Omental fat pad (tissue), 4 donors: ENCODE measurements at places on chromosomes 11 and 22.

- no peak for DNase-seq
These were observed 166.6 kb downstream of the COMMD9 start for GRCh38 chr11:36122671-36123070.

DNA sequence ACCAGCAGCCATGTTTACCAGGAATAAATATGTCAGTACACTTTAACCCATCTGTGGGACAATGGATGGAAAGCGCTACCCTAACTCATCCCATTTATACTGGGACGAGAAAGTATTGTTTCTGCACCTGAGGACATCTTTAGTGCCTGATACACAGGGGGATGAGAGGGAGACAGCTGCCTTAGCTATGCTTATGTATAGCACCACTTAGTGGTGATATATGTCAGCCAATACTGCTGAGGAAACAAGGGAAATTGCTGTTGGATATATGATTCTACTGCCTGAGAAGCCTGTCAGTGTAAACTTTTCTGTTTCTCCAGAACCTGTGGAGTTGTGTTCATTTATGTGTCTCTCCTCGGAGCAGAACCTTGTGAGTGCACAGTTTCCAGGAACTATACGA, 13.3 kb upstream of the CEP295 start:
- DNase-seq: no peak

DNA sequence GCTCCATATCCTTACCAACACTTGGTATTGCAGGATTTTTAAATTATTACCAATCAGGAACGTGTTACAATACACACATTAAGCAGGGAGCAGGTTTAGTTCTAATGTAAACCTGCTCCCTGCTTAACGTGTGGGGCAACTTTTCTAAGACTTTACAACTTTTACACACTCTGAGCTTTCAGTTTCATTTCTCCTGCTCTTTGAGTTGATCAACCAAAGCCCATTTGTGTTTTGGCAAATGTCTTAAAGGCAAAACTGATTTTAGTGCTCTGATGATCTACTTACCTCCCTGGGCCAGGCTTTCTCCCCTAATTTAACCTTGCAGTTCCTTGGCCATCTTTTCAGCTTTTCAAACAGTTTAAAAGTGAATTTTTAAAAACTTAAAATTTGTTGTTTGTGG, 70.9 kb downstream of the ZBTB44 start:
- DNase-seq: no peak

DNA sequence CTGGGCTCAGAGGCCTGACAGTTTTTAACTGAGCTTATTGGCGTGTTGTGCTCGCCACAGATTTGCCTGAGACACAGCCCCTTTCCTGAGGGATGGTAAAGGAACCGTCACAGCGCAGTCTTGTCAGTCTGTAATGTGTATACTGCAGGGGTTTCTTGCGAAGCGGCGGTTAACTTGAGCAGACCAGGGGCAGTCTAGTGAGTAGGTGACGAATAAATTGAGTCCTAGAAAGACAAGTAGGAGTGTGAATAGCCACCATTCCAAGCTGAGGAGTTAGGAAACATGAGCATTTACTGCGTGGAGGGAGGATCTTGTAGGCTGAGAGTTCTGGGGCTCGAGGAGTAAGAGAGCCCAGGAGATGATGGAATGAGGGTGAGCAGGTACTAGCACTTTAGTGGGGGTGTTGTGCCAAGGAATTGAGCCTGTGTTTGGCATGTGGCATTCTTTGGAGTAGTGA, 1.4 kb downstream of the MED15 start:
- no peak for DNase-seq

- DNase-seq: no peak
These were observed 4.9 kb downstream of the RRP8 start for GRCh38 chr11:6598555-6598954.

GRCh38 chr11:121652971-121653370, 200.2 kb upstream of the SORL1-AS1 start:
- no peak for DNase-seq

GRCh38 chr22:44019846-44020245, 4.3 kb upstream of the PARVB start:
- DNase-seq: no peak

DNA sequence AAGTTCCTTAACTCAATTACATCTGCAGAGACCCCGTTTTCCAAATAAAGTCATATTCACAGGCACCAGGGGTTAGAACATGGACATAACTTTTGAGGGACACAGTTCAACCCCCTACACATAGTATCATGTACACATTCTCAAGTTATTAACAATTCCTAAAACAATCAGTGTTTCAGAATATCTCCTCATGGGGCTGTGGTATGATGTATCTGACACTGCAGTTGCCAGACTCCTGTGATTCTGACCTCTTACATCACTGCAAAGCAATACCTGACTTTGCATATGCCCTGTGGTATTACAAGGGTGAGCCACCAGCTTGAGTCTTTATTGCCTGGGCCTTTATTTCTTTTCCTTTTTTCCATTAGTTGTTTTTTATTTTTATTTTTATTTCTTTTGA, 141.7 kb downstream of the COMMD9 start:
- no peak for DNase-seq

DNA sequence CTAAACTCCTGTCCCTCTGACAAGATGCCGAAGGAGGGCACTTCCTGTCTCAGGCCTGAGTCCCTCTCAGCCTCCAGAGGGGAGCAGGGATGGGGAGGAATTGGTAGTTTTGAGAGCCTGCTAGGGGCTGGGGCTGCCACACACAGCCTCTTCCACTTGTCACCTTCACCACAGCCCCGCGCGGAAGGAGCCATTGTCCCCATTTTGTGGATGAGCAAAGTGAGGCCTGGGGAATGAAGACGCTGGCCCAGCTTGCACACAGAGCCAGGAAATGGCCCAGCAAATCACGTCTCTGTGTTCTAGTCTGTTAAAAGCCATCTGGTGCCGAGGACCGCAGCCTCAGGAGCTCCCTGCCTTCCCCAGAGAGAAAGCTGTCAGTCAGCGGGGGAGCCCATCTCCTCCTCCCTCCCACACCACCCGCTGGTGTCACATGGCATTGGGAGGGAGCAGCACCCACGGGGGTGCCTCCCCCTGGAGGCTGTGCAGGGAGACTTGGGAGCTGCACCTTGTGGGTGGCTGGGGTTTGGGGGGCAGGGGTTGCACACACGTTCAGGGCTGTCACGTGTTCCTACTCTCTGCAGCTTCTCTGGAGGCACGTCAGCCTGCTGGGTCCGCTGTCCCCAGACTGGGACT, 34.6 kb downstream of the RASD2 start:
- no peak for DNase-seq

DNA sequence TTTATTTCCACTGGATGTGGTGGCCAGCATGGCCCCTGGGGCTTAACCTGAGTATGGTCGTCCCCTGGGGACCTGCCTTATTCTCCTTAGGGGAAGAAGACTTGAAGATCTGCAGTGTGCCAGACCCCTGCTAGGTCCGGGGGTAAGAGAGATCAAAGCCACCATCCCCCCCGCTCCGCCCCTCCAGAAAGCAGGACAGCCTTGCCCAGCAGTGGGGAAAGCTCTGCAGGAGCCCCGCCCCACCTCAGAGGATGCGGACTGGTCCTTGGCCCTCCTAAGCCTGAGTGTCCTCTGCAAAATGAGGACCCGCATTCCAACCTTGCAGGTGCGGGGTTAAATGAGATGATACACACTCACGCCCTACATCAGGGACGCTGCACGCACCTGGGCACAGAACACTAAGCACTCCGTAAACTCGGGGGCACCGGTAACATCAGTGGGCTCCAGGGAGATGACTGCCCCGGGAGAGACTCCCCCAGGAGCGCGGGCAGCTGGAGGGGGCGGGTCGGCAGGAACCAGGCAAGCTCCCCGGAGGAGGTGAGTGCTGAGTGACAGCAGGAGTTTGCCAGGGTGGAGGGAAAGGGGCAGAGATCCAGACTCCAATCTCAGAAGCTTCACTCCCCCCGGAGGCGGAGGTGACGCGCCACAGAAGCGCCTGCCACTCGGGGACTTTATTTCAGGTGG, 564 bp upstream of the ANO1 start:
- DNase-seq: no peak

GRCh38 chr22:44669561-44669976, 32.4 kb upstream of the PRR5 start:
- DNase-seq: no peak

GRCh38 chr22:45843031-45843430, 133.9 kb downstream of the WNT7B start:
- DNase-seq: no peak

DNA sequence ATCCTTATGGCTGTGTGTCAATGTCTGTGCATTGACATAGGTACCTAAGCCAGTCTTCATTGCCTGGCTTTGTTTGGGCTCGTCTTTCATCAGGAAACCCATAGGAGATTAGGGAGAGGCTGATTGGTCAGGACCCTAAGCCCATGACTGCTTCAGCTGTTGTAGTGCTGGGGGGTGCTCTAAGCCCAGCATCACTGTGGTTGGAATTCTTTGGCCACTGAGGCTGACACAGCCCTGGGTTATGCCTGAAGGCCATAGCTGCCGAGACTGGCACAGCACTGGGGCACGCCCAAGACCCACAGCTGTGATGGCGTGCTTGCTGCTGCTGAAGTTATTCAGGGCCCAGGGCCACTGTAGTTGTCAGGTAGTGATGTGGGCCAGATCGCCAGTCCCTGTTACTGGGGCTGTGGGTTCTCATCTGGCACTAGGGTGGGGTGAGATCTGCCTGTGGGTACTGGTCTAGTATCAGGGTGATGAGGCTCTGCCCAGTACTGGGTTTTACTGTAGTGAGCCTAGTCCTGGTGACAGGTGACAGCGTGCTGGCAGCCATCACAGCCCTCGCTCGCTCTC, 4.9 kb downstream of the USP18 start:
- DNase-seq: no peak

DNA sequence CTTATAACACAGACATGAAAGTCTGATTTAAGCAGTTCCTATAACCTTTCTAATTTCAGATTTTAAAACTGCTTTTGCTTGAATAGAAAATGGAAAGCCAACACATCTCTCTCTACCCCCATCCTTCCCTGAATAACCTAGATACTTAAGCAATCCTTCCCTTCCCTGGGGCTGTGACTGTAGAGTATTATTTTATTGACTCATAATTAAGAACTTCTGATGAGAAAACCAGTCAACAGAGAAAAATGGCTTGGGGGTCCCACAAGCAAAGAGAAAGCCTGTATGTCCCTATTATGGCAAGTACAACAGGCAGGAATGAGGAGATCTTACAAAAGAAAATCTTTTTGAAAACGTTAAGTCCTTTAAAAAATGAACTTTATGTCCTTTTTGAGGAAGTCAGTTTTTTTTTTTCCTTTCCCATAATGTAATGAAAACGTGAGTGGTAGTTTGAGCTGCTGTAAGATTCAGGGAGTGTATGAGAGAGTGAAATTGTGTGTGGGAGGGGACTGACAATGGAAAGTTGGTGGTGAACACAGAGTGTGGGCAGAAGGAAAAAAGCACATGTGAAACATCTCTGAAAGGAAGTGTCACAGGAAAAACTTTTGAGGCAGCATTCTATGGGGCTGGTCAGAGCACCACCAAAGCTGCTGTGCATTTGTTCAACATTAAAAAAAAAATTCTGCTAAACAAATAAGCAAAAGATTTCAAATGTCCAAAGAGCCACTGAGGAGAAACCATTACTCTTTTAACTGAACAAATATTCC, 154.6 kb downstream of the MAML2 start:
- DNase-seq: no peak

GRCh38 chr11:66183494-66184048, 84.9 kb upstream of the RAB1B start:
- no peak for DNase-seq

DNA sequence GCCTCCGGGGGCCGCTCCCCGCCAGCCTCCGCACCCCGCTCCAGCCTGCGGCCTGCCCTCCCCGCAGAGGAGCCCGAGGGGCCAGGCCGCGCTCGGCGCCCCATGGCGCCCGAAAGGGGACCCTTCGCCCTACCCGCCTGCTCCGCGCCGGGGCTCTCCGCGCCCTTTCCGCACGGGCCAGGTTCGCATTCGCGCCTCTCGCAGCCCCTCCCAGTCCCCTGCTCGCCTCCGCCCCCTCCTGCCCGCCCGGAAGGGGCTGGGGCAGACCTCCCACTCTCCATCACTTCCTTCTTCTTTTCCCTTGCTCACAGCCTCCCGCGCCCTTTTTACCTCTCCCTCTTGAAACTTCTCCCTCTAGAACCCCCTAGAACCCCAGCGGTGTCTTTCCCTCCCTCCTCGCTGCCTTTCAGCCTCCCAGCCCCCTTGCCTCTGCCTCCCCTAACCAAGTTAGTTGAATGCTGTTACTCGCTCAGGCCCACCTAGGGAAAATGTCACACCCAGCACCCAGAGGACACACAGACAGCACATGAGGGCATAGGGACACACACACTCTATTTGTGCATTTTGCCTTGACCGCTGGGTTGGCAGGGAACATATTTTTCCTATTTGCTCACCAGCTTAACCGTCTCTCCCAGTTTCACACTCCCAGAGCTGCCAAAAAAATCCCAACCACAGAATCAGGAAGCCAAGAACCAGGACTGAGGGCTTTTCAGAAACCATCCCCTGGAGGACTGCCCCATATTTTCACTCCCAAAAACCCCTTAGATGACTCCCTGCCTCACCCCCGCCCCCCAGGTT, at the start of gene SLC43A3:
SLC43A3 (minus strand) TSS at position 193 of the 798 bp plus-strand sequence. CDS start 949 bp downstream, outside the sequence.
- DNase-seq: no peak

DNA sequence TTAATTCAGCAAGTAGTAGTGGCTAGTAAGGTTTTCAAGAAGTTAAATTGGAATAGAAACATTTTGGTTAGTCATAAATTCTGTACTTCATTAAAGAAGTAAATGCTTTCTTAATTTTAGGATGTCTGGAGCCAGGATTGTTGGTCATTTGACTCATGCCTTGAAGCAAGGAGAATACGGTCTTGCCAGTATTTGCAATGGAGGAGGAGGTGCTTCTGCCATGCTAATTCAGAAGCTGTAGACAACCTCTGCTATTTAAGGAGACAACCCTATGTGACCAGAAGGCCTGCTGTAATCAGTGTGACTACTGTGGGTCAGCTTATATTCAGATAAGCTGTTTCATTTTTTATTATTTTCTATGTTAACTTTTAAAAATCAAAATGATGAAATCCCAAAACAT, 25.8 kb downstream of the ACAT1 start:
- no peak for DNase-seq

DNA sequence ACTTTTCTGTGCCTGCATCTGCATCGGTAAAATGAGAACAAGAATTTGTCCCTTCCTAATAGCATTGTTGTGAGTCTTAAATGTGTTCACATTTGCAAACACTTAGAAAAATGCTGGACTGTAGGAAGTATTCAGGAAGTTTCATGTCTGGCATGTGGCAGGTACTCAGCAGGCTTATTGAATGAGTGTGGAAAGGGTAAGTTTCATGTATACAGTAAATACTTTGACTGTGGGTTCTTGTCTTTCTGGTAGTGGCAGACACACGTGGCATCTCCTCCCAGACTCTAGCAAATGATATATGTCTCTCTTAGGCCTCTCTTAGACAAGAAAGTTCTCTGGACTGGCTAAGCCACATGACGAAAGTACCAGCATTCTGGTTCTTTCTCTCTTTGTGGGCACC, 179.2 kb downstream of the C11orf91 start:
- no peak for DNase-seq
